Epithelial cell of prostate (primary cell): ENCODE measurements at places on chromosomes 2 and 18.

GRCh38 chr2:20620271-20620681, 30.6 kb downstream of the HS1BP3 start:
- no peak for DNase-seq

DNA sequence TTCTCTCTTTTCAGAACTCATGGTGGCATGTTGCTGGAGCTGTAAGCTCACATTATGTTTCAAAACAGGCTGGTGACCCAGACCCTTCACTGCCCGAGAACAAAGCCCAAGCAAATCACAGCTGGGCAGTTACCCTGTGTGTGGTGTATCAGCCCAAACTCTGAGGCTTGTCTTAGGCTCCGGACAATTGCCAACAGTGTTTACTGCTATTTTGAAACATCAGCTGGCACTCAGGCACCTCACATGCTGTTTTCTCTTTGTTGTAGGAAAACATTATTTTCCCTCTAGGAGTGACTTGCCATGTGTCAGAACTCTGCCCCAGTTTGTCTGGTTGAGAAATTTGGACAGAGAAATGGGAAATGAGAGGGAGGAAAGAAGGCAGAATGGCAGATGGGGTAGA, 237.6 kb upstream of the APCDD1 start:
- DNase-seq = no peak

DNA sequence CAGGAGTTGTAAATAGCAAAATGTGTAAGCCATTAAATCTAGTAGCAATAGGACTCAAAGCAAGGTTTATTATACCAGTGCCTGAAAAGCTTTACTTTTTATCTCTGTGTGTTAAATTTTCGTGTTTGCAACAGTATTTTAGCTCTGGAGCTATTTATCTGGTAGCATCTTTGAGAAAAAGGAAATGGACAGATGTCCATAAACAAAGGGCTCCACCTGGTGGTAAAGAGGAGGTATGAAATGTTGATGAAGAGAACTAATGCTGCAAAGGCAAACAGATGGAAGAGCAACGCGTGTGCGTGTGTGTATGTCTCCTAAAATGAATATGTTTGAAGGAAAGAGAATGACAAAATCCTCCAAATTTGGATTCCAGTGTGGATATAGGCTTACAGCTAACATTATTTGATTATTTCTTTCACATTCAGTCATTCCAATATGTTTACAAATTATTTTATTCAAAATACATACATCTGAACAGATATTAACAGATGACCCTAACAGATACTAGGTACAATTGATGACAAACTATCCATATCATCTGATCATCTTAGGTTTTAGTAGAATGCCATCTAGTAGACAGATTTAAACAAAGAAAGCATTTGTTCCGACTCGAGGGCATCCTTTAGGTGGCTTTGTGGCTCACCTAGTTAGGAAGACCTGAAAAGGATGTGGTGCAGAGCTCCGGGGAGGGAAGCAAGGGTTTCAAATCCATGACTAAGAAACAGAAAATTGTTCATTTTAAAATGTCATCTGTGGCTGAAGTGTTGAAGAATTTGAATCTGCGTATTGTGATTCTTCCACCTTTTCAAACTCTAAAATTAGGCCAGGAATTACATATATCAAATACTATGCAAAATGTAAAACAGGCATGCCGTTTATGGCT, 383.3 kb downstream of the MTX2 start:
- DNase-seq = no peak

GRCh38 chr2:172053486-172053885, 31.8 kb upstream of the DLX1 start:
- DNase-seq = no peak

DNA sequence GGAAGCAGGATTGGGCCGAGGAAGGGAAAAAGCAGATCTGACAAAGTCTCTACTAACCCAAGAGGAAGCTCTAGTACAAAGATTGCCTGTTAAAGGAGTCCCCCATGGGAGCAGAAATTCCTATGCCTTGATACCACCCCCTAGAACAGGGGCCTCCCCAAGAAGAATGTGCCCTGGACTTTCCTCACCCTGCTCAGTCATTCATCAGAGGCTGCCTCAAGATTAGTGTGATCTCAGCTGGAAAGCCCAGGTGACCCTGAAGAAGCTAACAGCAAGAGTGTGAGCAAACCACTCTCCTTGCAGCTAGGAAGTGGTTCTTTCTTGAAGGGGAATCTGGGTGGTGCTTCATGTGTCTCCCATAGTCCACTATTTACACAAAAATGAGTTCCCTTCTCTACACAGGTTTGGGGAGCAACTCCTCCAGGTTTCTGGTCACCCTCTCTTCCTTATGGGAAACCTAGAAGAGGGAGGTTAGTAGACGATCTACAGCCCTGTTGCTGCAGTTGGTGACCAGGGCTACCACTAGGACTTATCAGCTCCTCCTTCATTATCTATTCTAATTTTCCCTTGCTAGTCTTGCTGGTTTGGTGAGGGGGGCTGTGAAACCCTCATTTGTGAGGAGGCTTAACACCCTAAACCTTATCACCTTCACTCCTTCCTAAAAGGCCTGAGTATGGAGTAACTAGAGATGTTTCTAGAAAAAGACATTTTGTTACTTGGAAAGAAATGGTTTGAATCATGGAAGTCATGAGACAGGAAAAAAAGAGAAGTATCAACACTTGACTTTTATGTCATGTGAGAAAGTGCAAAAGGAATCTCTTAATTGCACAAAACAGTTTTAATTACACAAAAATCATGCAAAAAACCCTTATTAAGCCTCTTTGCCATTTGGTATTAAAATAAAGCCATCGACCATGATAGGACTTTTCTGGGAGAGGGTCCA, 2.9 kb upstream of the WDR7 start:
- DNase-seq = no peak
